ENCODE measurements at places on chromosomes 12 and 14.
A peak's percentile ranks its signal among the peaks of the same experiment; 100 is the strongest.

- DNase-seq: no peak
Measured at GRCh38 chr14:82710267-82710841, 1176.7 kb upstream of the SEL1L start.

GRCh38 chr12:113092607-113093408 is 36.3 kb downstream of the DTX1 start:
- DNase-seq: no peak

- no peak for DNase-seq
Measured at GRCh38 chr14:54631016-54631415, 64.1 kb downstream of the SAMD4A start.

GRCh38 chr12:42855362-42855950 is 265.9 kb upstream of the PRICKLE1 start:
- no peak for DNase-seq

GRCh38 chr14:100134586-100134985 is 24.9 kb downstream of the DEGS2 start:
- no peak for DNase-seq

GRCh38 chr14:55772486-55772885 is 192.5 kb downstream of the KTN1 start:
- DNase-seq: no peak

DNA sequence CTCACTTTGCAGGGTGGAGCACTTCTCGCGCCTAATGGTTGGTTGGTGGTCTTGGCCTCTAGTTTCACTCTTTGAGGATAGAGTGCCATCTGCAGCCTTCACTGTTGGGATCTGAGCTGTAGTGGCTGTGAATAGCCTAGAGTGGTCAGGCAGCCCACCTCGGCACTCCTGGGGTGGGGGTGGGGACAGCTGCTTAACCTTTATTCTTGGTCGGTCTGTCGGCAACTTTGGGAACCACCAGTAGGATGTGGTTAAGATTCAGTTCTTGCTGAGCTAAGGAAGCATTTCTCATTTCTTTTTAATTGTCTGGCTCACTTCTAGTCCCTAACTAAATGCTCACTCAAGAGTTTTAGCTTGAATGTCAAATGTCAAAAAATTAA is 21.1 kb downstream of the TMBIM6 start:
- no peak for DNase-seq

- DNase-seq: peak; percentile 80
Measured at GRCh38 chr14:64764641-64765520, 60.7 kb downstream of the PLEKHG3 start.

Data from frontal cortex (tissue), 4 donors.